Naive thymus-derived CD4-positive, alpha-beta T cell (primary cell): ENCODE measurements at places on chromosomes 12 and 14. TPM values are rescaled to one million over a fixed set of nuclear protein-coding genes. Genes with fewer than 3 reads are reported as not detected.

DNA sequence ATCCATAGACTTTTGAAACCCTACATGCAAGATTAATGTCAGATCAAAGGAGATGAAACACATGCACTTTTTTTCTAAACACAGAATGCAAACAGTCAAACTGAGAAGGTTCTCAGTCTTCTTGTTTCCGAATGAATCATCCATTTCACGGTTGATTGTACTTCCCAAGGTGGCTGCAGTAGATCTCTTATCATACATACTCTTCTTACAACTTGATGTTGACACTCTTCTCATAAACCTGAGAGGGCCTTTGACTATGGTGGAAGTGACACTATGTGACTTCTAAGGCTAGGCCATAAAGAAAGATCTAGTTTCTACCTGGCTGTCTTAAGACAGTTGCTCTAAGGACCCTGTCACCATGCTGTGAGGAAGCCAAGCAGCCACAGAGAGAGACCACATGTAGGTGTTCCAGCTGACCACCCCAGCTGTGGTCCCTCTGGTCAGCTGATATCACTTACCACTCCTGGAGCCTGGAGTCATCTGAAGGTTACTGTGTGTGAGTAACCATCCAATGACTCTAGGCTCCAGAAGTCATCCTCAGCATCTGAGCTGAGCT is 67.2 kb upstream of the HMGA2 start:
- no peaks in the 10 kb centered on the region for H3K27me3 ChIP-seq
- DNase-seq: no peak
- H3K4me3 ChIP-seq: no peak overlapping the region
- H3K27ac ChIP-seq: no peak overlapping the region
- no peaks in the 10 kb centered on the region for H3K36me3 ChIP-seq

GRCh38 chr12:8664228-8664913 is 1.7 kb upstream of the MFAP5 start:
- DNase-seq: no peak
- no peaks in the 10 kb centered on the region for H3K27me3 ChIP-seq
- no peaks in the 10 kb centered on the region for H3K4me1 ChIP-seq
- H3K4me3 ChIP-seq: no peak overlapping the region
- no peaks in the 10 kb centered on the region for H3K36me3 ChIP-seq
- no peak overlapping the region for H3K27ac ChIP-seq

GRCh38 chr12:88062474-88062873 is 33.3 kb upstream of the C12orf50 start:
- no peaks in the 10 kb centered on the region for H3K4me1 ChIP-seq
- no peak overlapping the region for H3K4me3 ChIP-seq
- H3K27me3 ChIP-seq: no peaks in the 10 kb centered on the region
- no peak for DNase-seq

GRCh38 chr14:51004352-51004800 is 60.1 kb upstream of the PYGL start:
- H3K36me3 ChIP-seq: no peaks in the 10 kb centered on the region
- no peaks in the 10 kb centered on the region for H3K4me1 ChIP-seq
- no peak overlapping the region for H3K4me3 ChIP-seq
- H3K27ac ChIP-seq: no peak overlapping the region
- no peaks in the 10 kb centered on the region for H3K27me3 ChIP-seq

- no peaks in the 10 kb centered on the region for H3K4me1 ChIP-seq
- no peak for DNase-seq
- no peaks in the 10 kb centered on the region for H3K27me3 ChIP-seq
- no peaks in the 10 kb centered on the region for H3K36me3 ChIP-seq
These were observed 9.6 kb upstream of the ENDOU start for GRCh38 chr12:47734725-47735480.

GRCh38 chr12:104602896-104603295 is 146.1 kb downstream of the CHST11 start:
- H3K4me1 ChIP-seq: peaks cover 10% of the 10 kb centered on the region
- no peak overlapping the region for H3K27ac ChIP-seq
- H3K4me3 ChIP-seq: no peak overlapping the region
- no peak for DNase-seq
- no peaks in the 10 kb centered on the region for H3K36me3 ChIP-seq

The MGAT4C gene
- total RNA-seq: not detected

The SERPINA4 gene
- not detected in 2 replicates for total RNA-seq

The SYCP3 gene
- total RNA-seq: 0.35 TPM

The CLEC1A gene
- not detected for total RNA-seq
